ENCODE measurements at places on chromosomes 6 and 20. TPM values are rescaled to one million over a fixed set of nuclear protein-coding genes. Genes with fewer than 3 reads are reported as not detected.

SYCP2L gene
- polyA plus RNA-seq, result 0.82 TPM

CCN6 gene
- polyA plus RNA-seq, result not detected

PXDC1 gene
- 14.5 TPM for polyA plus RNA-seq

SEL1L2 gene
- polyA plus RNA-seq, result not detected

GNMT gene
- polyA plus RNA-seq, result 1.4 TPM

EDN3 gene
- polyA plus RNA-seq, result 0.05 TPM

LAMA2 gene
- 0.92 TPM for polyA plus RNA-seq

CDH4 gene
- polyA plus RNA-seq, result not detected

PROKR2 gene
- polyA plus RNA-seq, result 0.13 TPM

FAXC gene
- 9.1 TPM for polyA plus RNA-seq

BTN1A1 gene
- not detected for polyA plus RNA-seq

LHFPL5 gene
- not detected for polyA plus RNA-seq

MOXD1 gene
- polyA plus RNA-seq, result 252 TPM

IL17A gene
- polyA plus RNA-seq, result not detected

DEFB127 gene
- not detected for polyA plus RNA-seq

SPAG4 gene
- polyA plus RNA-seq, result 5.9 TPM

NFATC2 gene
- polyA plus RNA-seq, result 0.13 TPM

ABHD16A gene
- polyA plus RNA-seq, result 49.3 TPM

FILIP1 gene
- polyA plus RNA-seq, result 0.03 TPM

C6orf132 gene
- polyA plus RNA-seq, result not detected

CUL7 gene
- polyA plus RNA-seq, result 59.6 TPM

MCM8 gene
- polyA plus RNA-seq, result 4.0 TPM

KHDC1L gene
- 0.16 TPM for polyA plus RNA-seq

EYA4 gene
- polyA plus RNA-seq, result 0.08 TPM

MAN1A1 gene
- polyA plus RNA-seq, result 28.0 TPM

SLC22A7 gene
- polyA plus RNA-seq, result not detected

CRISP1 gene
- polyA plus RNA-seq, result not detected

CLVS2 gene
- 0.05 TPM for polyA plus RNA-seq

PARD6B gene
- polyA plus RNA-seq, result 0.49 TPM

WFDC5 gene
- 0.11 TPM for polyA plus RNA-seq

PRDM13 gene
- polyA plus RNA-seq, result 0.02 TPM

ENPP5 gene
- not detected for polyA plus RNA-seq

FAM83D gene
- 18.9 TPM for polyA plus RNA-seq

SERINC1 gene
- polyA plus RNA-seq, result 55.2 TPM

OSBPL2 gene
- polyA plus RNA-seq, result 17.7 TPM

All from SK-N-SH (cell line).